ENCODE measurements at places on chromosomes 13 and 19. TPM values are rescaled to one million over a fixed set of nuclear protein-coding genes. Genes with fewer than 3 reads are reported as not detected.

DNA sequence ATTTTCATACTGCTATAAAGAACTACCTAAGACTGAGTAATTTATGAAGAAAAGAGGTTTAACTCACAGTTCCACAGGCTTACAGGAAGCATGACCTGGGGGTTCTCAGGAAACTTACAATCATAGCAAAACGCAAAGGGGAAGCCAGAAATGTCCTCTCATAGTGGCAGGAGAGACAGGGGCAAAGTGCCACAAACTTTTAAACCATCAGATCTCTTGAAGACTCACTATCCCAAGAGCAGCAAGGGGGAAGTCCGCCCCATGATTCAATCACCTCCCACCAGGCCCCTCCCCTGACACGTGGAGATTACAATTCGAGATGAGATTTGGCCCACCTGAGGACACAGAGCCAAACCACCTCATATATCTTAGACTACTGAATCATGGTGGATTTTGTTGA lies 198.7 kb downstream of the KCTD12 start:
- H3K27ac ChIP-seq: no peak overlapping the region
- H3K4me3 ChIP-seq: no peak overlapping the region
- DNase-seq: no peak
- no peaks in the 10 kb centered on the region for H3K4me1 ChIP-seq
- no peaks in the 10 kb centered on the region for H3K27me3 ChIP-seq

DNA sequence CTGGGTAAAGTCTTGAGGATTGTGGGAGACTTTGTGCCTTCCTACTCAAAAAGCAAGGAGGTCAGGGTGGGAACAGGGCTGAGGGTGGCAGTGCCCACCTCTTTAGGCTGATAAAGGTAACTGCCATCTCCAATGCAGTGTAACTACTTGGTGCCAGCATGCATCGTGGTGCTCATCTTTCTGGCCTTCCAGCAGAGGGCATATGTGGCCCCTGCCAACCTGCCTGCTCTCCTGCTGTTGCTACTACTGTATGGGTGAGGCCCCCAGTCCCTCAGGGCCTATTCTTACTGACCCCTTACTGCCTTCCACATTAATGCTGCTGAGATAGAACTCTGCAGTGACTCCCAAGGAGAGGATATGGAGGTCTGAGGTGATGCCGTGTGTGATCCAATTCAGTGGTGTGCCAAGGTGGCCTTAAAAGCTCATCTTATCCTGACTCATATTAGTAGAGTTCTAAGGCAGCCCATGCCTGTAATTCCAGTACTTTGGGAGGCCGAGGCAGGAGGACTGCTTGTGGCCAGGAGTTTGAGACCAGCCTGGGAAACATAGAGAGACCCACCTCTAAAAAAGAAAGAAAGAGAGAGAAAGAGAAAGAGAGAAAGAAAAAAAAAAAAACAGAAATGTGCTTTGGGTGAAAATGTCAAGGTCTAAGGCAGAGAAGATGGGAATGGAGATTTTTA lies 9.7 kb upstream of the ARHGAP45 start:
- H3K4me1 ChIP-seq: no peaks in the 10 kb centered on the region
- H3K4me3 ChIP-seq: no peak overlapping the region

Gene ETHE1
- total RNA-seq: 12.6 TPM

Gene ZNF534
- total RNA-seq: 0.34 TPM

GRCh38 chr13:37416291-37417059 lies 182.1 kb downstream of the POSTN start:
- no peak overlapping the region for H3K4me3 ChIP-seq
- no peaks in the 10 kb centered on the region for H3K27me3 ChIP-seq

DNA sequence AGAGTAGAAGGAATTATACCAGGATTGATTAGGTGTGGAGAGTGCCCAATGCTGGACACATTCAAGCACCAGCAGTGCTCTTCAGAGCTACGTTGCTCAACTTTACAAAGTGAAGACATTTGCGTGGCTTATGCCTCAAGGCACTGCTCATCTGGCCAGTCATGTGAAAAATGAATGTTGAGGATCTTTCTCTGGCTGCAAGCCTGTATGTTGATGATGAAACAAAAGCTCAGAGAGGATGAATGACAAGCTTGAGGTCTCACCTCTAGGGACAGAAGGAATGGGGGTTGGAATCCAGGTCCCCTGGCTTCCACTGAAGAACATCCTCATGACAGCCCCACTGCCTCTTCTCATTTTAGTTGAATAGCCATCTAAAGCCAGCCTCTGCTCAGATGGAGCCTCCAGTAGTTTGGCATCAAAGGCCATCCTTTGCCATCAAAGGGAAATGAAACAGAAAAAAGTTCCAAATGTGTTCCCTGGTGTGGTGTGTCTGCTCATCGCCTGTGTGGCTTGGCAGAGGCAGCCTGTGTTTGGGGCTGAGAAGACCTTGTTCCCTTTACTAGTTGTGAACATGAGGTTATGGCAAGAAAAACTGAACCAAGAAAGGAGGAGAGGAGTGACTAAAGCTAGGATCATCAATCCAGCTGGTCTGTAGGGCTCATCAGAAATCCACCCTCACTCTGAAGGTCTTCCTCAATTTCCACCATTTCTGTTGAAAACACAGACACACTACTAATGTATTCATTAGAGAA lies 114.0 kb upstream of the KL start:
- peaks cover 3% of the 10 kb centered on the region for H3K4me1 ChIP-seq
- DNase-seq: no peak
- no peaks in the 10 kb centered on the region for H3K27me3 ChIP-seq
- no peaks in the 10 kb centered on the region for H3K36me3 ChIP-seq

Data from heart right ventricle (tissue), 16 donors.